Activated T-helper 9 cell treated with anti-CD3 and anti-CD28 coated beads, Interleukin-2, amount 50 U/mL, for 16 hours (primary cell): ENCODE measurements at places on chromosomes 16 and 17.

DNA sequence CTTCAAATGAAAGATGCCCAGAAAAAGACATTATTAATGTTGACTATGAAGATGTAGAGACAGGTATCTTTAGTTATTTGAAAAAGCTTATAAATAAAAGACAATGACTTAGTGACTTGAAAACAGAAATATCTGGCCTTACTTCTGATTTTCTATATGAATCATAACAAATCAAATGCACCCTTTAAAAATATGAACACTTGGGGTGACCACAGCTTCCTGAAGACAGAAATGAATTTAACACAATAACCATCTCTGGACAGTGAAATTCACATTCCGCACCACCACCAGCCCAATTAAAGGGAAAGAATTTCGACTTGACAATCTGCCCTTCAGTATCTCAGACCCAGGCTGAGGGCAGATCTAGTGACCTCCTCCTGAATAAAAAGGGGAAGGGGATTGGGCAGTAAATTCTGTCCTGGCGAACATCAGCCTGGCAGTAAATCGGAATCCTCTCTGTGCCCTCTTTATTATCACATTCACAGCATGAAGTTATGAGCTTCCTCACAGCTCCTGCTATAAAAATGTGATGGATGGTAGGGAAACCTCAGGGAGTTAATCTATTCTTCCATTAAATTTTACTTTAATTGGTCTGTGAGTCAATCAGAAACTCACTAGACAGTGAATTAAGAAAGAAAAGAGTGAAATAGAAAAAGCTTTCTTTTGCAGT is 131.5 kb downstream of the SNX11 start:
- DNase-seq: no peak

- DNase-seq: no peak
Measured at GRCh38 chr16:9964426-9964825, 217.8 kb downstream of the GRIN2A start.

- no peak for DNase-seq
Measured at GRCh38 chr17:59425085-59425931, 93.9 kb downstream of the YPEL2 start.

DNA sequence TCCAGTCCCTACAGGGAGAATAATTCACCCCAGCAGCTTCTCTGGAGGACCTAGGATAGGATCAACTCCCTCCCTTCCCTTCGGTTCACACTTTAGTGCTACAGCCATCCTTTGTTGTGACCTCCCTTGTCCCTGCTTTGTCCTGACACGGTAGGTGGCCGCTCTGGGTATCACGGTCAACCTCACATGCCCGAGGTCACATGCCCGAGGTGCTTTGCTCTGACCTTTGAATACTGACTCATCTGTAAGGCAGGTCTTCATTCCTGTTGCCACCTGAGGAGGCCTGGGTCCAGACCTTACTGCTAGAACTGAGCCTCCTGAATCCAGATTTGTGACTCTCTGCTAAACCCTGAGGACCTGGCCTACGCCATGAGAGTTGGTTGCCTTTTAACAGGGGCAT is 19.7 kb downstream of the ALKBH5 start:
- no peak for DNase-seq

DNA sequence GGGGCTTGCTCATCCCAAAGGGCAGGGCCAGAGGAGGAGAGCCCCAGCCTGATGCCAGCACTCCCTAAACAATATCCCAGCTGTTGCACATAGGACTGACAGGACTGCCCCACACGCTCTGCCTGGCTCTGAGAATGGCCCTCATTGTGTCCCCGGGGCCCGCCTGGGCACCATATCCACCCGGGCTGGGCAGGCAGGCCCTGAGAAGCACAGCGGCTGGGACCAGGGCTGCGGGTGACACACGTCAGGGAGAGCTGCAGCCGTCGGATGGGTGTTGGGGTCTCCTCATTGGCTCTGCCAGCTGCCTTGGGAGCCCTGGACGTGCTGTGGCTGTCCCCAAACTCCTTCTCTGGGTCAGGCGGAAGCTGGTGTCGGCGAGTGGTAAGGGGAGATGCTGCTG is 4.2 kb downstream of the BCAR1 start:
- no peak for DNase-seq

DNA sequence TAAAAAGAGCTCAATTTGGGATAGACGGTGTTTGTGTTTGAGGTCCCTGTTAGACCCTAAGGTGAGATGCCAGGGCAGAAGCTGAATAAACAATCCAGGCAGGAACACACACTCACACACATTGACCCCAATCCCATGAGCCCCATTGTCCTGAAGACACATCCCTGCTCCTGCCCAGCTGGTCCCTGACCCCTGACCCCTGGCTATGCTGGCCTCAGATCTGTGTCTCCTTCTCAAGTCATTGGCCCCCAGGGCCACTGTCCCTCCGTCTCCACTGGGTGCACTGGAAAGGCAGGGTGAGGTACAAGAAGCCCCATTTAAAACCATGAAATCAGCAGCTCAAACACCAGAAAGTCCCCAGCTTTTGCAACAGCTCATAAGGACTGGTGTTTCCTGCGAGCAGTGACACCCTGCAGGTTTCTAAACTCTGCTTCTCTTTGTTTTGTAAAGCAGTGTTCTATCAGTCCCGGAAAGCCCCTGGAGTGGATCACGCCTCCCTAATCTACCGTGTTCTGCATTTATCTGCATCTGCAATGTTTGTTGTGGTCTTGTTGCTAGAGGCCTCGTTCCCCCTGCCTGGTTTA is 18.0 kb upstream of the ASGR2 start:
- peak; percentile 32 for DNase-seq

- DNase-seq: no peak
Measured at GRCh38 chr16:87540072-87540896, 47.5 kb upstream of the ZCCHC14 start.

GRCh38 chr17:28750178-28751047 is 6.6 kb downstream of the TRAF4 start:
- DNase-seq: peak; percentile 80

DNA sequence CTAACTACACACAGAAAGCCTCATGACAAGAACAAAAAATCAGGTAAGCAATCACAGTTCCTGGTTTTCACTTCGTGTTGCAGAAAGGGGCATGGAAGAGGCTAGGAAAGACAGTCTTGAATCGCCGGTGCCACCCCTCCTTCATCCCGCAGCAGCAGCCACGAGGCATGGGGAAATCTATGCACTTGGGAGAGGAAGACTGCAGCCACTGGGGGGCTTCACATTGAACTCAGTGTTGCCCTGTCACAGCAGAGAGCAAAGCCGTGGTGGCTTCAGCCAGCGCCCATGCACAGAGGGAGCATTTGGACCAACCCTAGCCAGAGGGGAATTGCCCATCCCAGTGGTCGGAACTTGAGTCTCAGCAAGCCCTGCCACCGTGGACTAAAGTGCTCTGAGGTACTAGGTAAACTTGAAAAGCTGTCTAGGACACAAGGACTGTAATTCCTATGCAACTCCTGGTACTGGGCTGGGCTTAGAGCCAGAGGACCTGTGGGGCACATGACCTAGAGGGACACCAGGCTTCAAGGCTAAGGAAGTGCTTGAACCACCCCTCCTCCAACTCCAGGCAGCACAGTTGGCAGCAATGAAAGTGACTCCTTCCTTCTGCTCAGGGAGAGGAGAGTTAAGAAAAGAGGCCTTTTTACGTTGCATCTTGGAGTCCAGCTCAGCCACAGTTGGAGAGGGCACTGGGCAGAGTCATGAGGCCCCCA is 35.2 kb upstream of the ATP2C2 start:
- DNase-seq: no peak

GRCh38 chr16:62298600-62298999 is 262.4 kb upstream of the CDH8 start:
- no peak for DNase-seq

GRCh38 chr17:32894245-32894644 is 17.3 kb upstream of the MYO1D start:
- no peak for DNase-seq

DNA sequence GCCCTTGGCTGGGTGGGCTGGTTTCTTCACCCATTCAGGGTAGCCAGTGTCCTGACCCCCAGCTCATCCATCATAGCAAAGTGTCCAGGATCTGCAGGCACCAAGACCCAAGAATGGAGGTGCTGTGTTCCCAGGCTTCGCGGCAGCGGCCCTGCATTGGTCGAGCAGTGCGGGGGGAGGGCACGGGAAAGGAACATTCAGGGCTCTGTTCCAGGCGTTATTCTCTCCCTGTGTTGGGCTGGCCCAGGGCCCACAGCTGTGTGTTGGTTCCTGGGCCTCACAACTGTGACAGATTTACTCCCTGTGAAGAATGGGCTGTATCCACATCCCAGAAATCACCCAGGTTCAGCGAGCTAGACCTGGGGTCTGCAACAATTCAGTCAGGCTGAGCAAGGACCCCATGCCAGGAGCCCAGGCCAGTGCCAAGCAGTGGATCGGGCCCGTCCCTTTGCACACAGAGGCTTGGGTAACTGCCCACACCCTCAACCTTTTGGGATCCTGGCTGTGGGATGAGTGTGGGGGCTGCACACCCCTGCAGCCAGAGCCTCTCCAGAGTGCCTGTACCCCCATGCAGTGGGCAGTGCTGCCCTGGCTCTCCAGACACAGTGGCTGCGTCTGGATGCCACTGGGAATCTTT is 10.0 kb downstream of the GPT2 start:
- no peak for DNase-seq

DNA sequence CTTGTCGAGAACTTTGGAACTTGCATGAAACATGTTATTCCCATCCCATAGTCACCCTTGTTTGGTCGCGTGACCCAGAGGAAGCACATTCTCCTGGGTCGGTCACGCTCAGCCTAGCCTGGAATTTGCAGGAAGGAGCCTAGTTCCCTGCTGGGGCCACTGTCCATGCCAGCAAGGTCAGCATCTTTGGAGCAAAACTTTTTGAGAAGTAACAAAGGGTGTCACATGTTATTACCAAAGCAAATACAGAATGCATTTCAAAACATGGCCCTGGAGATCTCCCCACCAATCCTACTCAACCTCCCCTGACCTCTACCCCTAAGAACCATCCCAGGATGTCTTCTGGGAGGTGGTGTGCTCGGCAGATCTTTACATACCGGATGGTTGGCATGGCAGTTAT is 26.2 kb upstream of the IRF8 start:
- DNase-seq: no peak

GRCh38 chr16:13919683-13920509 is at the start of gene ERCC4:
TSS of gene ERCC4 (plus strand) at chr16:13920154. CDS start at chr16:13920166, 12 bp downstream.
- peak; percentile 98 for DNase-seq

DNA sequence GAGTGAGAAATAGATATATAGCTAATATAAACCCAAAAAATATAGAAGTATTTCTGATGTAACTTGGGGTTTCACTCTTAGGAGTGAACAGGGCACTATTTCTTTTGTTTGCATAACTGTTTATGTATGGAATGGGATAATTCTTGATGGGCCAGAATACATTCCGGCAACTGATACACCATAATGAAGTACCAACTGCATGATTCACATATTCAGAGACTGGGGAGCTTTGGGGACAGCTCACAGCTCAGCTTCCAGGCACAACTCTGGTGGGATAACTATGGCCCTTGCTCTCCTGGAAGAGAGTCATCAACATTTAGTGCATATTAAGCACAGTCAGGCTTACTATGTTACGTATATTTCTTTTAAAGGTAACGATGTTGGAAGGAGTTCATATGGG is 42.1 kb upstream of the ADCY7 start:
- no peak for DNase-seq

GRCh38 chr16:57386381-57386951 is 14.2 kb downstream of the CX3CL1 start:
- DNase-seq: no peak

GRCh38 chr17:35766903-35767510 is 6.3 kb downstream of the C17orf50 start:
- no peak for DNase-seq

GRCh38 chr17:77444984-77445759 is 304.4 kb downstream of the SEC14L1 start:
- peak; percentile 70 for DNase-seq

GRCh38 chr16:88901718-88902337 is 35.4 kb upstream of the PABPN1L start:
- DNase-seq: no peak
